Stimulated activated CD4-positive, alpha-beta T cell treated with anti-CD3 and anti-CD28 coated beads, Interleukin-1b, Interleukin-23, amount 100 ng/mL, for 1 hour (primary cell): ENCODE measurements at places on chromosomes 11 and 22.

- no peak for DNase-seq
Measured at GRCh38 chr11:12767027-12767426, 92.8 kb downstream of the TEAD1 start.

GRCh38 chr11:87972133-87972532, 203.1 kb downstream of the RAB38 start:
- DNase-seq = no peak

DNA sequence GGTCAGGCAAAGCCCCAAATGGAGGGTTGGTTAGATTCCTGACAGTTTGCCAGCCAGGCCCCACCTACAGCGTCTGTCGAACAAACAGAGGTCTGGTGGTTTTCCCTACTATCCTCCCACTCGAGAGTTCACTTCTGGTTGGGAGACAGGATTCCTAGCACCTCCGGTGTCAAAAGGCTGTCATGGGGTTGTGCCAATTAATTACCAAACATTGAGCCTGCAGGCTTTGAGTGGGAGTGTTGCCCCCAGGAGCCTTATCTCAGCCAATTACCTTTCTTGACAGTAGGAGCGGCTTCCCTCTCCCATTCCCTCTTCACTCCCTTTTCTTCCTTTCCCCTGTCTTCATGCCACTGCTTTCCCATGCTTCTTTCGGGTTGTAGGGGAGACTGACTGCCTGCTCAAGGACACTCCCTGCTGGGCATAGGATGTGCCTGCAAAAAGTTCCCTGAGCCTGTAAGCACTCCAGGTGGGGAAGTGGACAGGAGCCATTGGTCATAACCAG, 4.7 kb upstream of the TTC36 start:
- no peak for DNase-seq

- no peak for DNase-seq
Measured at GRCh38 chr11:31932879-31933278, 121.8 kb upstream of the PAX6 start.

DNA sequence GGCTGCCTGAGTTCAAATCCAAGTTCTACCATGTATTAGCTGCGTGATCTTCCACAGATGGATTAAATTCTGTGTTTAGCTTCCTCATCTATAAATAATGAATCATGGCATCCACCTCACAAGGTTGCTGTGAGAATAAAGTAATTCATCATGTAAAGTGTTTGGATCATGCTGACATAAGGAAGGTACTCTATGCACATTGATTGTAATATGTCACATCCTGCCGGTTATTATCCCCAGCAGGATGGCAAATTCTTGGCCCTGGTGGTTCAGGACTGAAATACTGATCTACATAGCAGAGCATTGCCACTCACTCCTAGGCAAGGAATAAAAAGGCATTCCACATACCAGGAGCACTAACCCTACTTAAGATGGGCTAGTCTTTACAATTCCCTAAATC, 40.8 kb downstream of the LGR4 start:
- no peak for DNase-seq

DNA sequence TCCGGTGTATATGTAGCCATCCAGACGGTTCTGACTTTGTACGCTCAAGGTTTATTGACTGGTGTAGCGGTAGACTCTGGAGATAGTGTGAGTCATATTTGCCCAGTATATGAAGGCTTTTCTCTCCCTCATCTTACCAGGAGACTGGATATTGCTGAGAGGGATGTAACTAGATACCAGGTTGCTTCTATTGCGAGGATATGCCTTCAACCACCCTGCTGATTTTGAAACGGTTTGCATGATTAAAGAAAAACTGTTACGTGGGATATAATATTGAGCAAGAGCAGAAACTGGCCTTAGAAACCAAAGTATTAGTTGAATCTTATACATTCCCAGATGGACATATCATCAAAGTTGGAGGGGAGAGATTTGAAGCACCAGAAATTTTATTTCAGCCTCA, 84.3 kb downstream of the GGT1 start:
- DNase-seq = no peak

GRCh38 chr22:47818496-47818895, 1056.0 kb downstream of the TBC1D22A start:
- no peak for DNase-seq

DNA sequence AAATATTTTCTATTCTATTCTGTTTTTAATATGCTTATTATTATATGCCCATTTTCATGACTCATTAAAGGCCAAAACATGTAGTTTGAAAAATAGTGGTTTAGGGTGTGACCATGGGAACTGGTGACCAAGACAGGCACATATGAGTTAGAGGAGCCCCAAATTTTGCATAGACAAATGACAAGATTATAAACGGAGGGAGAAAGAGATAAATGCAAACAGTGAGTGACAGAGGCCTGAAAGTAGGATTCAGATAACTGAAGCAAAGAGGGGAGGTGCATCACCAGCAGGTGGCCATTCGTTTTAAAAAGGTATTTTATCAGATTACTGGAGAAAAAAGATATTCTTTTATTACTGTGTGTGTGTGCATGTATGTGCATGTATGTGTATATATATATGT, 391.5 kb upstream of the CHORDC1 start:
- DNase-seq = no peak

DNA sequence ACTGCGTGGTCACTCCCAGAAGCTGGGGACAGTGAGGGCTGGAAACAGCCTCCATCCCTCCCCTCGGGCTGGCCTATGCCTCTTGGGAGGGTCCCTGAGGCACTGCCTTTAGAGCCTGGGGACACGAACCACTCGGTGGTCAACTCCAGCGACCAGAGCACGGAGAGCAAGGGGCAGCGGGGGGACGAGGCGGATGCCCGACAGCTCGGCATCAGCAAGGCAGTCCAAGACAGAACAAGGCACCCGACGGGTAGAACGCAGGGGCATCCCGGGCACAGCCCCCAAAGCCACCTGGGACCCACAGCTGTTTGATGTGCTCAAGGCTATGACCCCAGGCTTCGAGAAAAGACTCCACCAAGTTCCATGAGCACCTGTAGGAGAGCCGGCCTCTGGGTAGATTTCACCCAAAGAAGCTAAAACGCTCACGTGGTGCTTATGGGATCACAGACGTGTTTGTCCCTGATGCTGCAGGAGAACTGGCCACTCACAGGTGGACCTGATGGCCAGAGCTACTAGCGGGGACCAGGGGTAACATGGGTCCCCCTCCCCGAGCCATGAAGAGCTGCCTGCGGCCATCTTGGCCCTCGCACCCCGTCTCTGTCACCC, 510 bp upstream of the LSP1 start:
- no peak for DNase-seq

DNA sequence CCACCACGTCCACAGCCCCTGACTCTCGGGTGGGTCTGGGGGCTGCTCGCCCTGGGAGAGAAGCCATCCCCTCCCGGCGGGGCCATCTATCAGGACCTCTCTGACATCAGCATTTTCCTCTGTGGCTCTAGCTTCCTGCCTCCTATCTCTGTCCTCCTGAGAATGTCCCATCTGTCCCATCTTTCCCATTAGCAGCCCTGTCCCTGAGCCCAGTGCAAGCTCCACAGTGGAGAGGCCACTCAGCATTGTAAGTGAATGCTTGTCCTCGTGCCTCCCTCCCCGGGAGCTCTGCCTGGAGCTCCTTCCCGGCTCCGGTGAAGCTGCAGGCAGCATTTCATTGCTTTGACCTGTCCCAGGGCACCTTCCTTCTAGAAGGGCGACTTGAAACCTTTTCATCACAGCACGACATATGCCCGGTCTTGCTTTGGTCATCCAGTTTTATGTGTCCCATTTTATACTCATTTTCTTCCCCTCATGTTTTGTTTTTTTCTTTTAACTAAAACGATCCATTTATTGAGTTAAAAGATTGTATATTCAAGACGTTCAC, 49.7 kb downstream of the RTN4R start:
- DNase-seq = no peak
